Natural killer cell (primary cell): ENCODE measurements at places on chromosomes 7 and 10.

- DNase-seq: no peak
These were observed 35.7 kb upstream of the MDFIC start for GRCh38 chr7:114886241-114886640.

DNA sequence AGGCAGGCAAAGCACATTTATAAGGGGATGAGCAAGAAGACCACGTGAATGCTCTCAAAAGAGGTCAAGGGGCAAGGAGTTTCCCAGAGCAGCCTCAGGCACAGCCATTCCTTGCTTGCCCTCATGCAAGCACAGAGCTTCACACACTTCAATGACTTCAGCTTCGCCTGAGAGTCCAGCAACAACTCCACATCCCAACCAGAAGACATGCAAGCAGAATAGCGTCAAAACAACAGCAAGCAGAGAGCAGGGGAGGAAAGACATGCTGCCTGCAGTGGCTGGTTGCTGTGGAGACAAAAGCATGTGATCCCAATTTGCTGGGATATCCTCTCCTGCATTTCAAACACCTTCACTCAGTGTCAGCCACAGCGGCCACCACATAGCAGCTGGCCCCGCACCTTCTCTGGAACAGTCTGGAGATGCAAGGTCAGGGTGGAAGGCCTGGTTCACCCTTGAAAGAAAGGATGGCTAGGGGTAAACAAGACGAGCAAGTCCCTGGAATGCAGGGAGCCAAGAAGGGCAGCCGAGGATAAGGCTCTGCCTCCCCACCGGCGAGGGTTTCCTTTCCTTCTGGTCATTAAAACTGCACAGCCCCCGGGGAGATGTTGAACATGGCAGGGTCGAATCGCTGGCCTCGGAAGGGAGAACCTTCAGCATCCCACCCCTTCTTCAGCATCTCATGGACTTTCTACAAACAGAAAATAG is 60.2 kb upstream of the CAMK2B start:
- no peak for DNase-seq

DNA sequence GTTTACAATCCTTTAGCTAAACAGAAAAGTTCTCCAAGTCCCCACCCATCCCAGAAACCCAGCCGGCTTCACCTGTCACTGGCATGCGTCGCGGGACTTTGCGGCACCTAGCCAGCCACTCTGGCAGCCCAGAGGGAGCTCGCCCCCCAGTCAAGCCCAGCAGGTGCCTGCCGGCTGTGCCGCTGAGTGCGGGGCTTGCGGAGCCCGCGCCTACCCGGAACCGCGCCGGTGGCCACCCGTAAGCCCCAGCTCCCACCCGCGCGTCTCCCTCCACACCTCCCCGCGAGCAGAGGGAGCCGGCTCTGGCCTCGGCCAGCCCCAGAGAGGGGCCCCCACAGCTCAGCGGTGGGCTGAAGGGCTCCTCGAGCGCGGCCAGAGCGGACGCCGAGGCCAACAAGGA is 446.1 kb downstream of the GRM8 start:
- no peak for DNase-seq

GRCh38 chr7:14691034-14691433 is 211.5 kb downstream of the DGKB start:
- no peak for DNase-seq

- no peak for DNase-seq
These were observed 163.2 kb upstream of the SHH start for GRCh38 chr7:155975490-155975889.

- DNase-seq: no peak
These were observed 6.1 kb upstream of the SLC29A4 start for GRCh38 chr7:5276611-5277010.

- no peak for DNase-seq
These were observed 15.3 kb upstream of the THSD7A start for GRCh38 chr7:11847336-11847735.

- no peak for DNase-seq
These were observed 245.6 kb upstream of the FERD3L start for GRCh38 chr7:19390795-19391194.

GRCh38 chr7:50957431-50957830 is 174.7 kb upstream of the GRB10 start:
- DNase-seq: no peak

GRCh38 chr10:28838908-28839307 is 161.6 kb downstream of the BAMBI start:
- no peak for DNase-seq

GRCh38 chr7:128383776-128384175 is 22.3 kb upstream of the PRRT4 start:
- DNase-seq: no peak
